Thymus (tissue), 14 donors: ENCODE measurements at places on chromosomes 6 and 20.

DNA sequence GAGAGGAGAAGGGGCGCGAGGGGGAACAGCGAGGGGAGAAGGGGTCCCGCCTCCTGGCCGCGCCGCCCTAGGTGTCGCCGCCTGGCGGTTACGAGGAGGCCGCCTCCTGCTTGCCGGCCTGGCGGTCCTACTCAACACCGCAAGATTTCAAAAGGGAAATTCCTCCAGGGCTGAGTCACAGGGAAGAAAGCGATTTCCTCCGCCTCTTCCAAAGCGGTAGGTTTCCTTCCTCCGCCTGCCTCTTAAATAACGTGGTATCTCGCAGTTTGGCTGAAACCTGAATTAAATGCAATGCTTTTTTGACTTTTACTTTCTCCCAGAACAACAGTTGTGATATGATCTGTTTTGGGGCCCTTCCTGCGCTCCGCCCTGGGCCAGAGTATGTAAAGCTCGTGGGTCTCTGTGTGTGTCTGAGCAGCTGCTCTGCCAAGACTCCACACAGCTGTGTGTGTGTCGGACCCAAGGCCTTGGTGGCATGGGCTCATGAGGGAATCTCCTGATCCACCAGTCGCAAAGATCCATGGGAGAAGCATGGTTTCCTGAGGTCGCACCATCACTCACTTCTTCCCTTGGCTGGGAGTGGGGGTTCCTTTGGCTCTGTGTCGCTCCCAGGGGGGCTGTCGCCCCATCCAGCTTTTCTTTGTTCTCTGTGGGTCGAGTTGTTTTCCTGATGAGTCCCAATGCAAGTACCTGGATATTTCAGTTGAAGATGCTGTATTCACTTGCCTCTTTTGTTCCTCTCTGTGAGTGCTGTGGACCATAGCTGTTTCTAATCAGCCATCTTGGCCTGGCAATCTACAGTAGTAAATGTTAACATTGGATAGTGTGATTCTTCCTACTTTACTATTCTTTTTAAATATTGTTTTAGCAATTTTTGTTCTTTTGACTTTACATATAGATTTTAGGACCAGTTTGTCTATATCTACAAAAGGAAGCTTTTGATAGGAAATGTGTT lies 31.6 kb upstream of the NOTCH4 start:
- DNase-seq, result peak; percentile 49

GRCh38 chr20:61112515-61112914 lies 139.5 kb upstream of the CDH4 start:
- no peak for DNase-seq

- DNase-seq, result no peak
Observed at GRCh38 chr20:62979310-62979709, 26.8 kb downstream of the SLC17A9 start.

DNA sequence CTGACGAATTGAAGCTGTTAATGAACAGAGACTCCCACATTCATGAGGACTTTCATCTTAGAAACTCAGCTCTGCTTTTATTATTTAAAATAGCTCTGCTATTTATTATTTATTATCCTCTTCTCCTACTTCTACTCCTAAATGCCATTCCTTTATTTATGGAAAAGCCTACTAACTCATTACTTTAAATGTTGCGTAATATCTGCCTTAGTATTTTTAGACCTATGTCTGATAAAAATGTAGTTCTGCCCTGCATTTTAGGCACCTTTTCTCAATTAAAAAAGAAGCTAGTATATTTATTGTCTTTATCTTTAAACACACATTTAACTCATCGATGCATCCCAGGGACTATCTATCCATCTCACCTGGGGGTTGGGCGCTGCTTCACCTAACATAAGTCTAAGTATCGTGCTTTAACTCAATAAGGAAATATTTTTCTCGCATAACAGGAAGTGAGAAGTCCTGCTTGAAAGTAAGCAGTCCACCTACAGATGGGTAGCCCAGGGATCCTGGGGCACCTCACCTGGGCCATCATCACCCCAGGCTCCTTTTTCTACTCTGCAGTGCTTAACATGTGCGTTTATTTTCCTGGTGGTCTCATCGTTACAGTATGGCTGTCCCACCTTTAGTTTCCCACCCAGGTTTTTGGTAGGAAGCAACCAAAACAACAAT lies 31.3 kb upstream of the FAM184A start:
- DNase-seq, result no peak

- DNase-seq, result no peak
Observed at GRCh38 chr6:52046456-52046855, 41.0 kb downstream of the PKHD1 start.

GRCh38 chr20:21490105-21490504 lies 23.8 kb downstream of the NKX2-2 start:
- DNase-seq, result no peak

GRCh38 chr6:15368186-15368585 lies 122.3 kb downstream of the JARID2 start:
- no peak for DNase-seq

GRCh38 chr6:105941621-105942412 lies 144.3 kb upstream of the PRDM1 start:
- no peak for DNase-seq

GRCh38 chr20:3815703-3816315 lies 4.5 kb upstream of the AP5S1 start:
- DNase-seq, result no peak

GRCh38 chr6:121630716-121631115 lies 195.3 kb downstream of the GJA1 start:
- no peak for DNase-seq

DNA sequence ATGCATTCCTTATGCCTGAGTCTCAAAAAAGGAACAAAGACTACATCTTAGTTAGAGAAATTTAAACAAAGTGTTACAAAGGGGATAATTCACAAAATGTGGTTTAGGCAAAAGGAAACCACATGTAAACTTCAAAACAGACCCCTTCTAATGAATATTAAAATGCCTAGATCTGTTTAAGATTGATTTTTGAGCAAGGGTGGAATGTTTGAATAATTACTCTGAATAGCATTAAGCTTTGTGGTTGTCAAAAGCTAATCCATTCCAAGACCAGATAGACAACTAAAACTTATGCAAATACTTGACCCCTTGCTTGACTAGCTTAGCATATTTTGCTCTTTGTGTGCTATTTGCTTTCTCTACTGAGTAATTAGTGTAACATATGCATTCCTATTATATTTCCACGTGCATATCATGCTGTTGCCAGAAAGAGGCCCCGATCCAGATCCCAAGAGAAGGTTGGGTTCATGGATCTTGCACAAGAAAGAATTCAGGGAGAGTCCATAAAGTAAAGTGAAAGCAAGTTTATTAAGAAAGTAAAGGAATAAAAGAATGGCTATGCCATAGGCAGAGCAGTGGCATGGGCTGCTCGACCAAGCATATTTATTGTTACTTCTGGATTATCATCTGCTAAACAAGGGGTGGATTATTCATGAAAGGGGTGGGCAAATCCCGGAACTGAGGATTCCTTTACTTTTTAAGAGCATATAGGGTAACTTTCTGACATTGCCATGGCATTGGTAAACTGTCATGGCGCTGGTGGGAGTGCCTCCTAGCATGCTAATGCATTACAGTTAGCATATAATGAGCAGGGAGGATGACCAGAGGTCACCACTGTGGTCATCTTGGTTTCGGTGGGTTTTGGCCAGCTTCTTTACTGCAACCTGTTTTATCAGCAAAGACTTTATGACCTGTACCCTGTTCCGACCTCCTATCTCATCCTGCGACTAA lies 1193.4 kb upstream of the EYS start:
- no peak for DNase-seq

DNA sequence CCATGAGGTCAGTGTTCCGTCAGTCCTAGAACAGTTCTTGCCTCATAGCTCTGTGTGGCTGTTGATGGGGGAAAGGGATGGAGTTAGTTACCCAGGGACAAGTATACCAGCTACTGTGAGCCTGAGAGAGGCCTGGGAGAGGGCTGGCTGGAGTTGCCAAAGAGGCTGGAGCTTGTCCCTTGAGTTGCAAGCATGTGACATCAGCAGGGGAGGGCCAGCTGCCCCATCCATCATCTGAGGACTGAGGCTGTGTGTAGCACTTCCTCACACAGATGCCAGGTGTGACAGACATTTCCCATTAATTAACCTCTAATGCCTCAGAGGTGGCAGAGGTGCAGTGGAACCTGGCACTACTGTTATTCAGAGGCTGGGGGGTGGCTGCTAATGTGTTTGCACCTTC lies 131.6 kb downstream of the PHACTR3 start:
- no peak for DNase-seq

DNA sequence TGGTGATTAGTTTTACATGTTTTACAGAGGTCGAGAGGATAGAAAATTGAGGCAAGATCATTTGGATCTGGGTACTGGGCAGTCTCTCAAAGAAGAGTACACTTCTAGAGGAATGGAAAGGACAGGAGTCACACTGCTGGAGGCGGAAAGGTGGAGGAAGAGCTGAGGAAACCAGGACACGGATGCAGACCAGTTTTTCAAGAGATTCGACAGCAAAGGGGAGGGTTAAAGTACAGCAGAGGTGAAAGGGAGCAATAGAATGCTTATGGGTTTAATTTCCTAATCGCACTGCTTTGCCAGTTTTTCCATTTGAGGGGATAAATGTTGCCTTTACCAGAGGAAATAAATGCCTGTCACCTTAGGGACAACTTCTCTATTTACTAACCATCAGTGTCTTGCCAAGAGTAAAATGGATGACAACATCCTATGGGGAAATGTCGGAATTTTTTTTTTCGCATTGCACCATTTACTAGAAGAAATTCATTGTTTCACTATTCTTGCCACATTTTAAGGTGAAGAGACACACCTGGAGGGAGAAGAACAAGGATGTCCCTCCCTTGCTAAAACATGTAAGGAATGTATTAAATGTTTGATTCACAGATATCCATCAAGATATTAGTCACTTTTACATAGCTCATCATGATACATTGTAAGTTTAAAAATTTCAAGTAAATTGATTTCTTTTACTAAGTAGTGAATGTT lies 226.6 kb downstream of the COL12A1 start:
- DNase-seq, result no peak

- DNase-seq, result no peak
Observed at GRCh38 chr20:60213126-60213893, 255.1 kb downstream of the CDH26 start.

DNA sequence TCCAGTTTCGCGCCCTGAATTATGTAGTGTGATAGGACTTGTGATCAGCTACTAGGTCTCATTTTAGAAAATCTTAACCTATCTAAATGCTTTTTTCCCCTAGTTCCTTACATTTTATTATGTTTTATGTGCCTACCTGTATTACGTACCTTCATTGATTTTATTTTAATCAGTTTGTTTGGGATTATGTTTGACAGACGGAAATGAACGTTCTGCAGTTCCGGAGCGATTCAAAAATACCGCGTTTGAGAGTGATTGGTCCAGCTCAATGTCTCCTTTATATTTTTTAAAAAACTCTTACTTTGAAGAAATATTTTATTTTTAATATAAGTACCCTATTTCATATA lies 114.3 kb upstream of the BTN3A2 start:
- peak; percentile 85 for DNase-seq

DNA sequence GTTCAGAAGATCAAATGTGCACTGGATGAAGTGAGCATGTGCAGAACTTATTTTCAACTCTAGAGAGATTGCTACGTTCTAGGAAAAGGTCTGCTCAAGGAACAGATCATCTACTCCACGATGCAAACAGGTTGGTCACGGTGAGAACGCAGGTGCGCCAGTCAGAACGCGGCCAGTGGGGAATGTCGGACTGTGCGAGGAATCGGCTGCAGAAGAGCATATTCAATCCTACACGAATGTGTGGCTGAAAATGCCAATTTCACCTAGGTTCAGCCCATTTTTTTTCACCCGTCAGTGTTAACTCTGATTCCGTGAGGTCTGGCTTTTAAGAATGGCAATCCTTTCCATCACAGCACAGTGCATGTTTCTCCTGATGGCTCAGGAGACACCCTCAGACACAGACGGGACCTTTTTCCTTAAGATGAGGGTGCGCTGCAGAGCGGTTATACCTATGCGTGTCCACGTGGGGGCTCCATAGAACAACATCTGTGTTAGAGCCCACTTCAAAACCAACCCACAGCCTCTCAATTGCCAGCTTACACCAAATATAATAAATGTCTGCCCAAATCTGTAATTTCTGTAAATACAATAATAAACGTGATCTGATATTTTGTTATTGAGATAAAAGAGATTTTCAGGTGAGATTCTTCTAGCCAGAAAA lies 250.4 kb downstream of the FOXA2 start:
- DNase-seq, result peak; percentile 68

DNA sequence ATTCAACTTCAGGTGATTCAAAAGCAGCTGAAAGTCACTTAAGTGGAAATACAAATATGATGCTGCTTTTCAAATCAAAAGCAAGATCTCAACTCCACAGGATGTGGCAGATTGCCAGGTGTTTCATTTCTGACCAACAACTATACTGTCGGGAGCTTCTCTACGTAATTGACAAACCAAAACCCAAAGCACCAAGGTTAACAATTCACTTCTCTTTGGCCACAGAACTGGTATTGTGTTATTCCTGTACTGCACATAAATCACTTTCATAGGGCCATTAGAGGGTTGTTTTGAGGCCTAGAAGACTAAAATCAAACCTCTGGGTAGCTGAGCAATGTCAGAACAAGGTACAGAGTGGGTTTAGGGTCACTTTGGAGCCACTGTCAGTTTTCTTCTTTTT lies 169.7 kb downstream of the HAO1 start:
- DNase-seq, result no peak

- DNase-seq, result no peak
Observed at GRCh38 chr6:34346175-34347119, 46.0 kb downstream of the NUDT3 start.

GRCh38 chr20:60024245-60024644 lies 66.0 kb downstream of the CDH26 start:
- no peak for DNase-seq

GRCh38 chr6:62146954-62147853 lies 138.8 kb downstream of the KHDRBS2 start:
- no peak for DNase-seq

DNA sequence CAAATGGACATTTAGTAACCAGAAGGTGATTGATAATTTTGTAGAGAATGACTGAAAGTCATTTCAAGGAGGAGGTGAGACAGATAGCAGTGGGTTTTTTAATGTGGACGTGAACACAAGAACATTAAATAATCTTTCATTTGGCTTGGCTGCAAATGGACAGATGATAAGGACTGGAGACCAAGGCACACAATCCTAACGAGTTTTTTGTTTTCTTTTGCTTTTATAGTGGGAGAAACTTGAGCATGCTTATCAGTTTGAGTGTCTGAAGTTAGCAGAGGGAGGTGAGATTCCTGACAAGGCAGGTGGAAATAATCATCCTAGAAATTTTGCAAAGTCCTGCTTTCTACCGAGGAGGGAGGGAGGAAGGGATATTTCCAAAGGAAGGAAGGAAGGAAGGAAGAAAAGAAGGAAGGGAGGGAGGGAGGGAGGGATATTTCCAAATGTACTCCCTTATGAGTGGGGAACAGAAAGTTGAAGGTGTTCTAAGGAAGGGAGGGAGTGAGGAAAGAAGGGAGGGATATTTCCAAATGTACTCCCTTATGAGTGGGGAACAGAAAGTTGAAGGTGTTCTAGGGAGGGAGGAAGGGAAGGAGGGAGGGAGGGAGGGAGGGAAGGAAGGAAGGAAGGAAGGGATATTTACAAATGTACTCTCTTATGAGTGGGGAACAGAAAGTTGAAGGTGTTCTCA lies 63.1 kb downstream of the RNF217 start:
- no peak for DNase-seq

GRCh38 chr20:19691125-19691524 lies 66.9 kb upstream of the RIN2 start:
- no peak for DNase-seq

- DNase-seq, result no peak
Observed at GRCh38 chr6:128847431-128848210, 35.3 kb upstream of the LAMA2 start.

- DNase-seq, result no peak
Observed at GRCh38 chr20:58147628-58148370, 80.7 kb downstream of the ANKRD60 start.

- DNase-seq, result peak; percentile 44
Observed at GRCh38 chr20:48153523-48153922, 368.2 kb upstream of the SULF2 start.

- no peak for DNase-seq
Observed at GRCh38 chr6:105209950-105210706, 30.3 kb upstream of the POPDC3 start.
